ELR (cell line): ENCODE measurements at places on chromosomes 16 and 17.
A peak's percentile ranks its signal among the peaks of the same experiment; 100 is the strongest.

DNA sequence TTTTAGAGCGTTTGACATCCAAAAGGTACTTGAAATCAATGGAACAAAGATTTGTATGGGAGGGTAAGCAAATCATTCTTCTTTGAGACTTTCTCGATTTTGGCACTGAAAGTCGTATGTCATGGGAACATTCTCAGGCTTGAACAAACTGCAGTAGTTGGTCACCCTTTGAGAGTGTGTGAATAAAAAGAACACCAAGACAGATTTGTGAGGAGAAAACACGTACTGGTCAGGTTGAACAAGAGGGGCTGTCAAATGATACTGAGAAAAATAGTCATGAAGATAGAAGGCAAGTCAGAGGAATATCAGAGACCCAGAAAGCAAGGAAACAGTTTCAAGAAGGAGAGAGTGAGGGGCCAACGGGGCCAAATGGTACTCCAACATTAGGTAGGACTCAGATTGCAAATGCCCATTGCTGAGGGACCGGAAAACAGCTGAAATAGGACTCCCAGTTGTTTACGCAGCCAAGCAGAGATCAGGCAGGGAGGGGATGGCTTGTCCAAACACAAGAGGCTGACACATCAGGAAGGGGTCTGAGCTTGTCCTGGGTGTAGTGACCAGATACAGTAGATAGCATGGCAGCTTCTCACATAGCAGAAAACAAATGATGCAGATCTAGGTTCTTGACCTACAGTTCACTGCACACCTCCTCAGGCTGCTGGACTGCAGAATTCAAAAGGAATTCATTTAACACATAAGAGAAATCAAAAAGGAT, 74.5 kb upstream of the MYOCD start:
- peak; percentile 51 for DNase-seq

GRCh38 chr17:72445055-72445991, 324.5 kb downstream of the SOX9 start:
- DNase-seq: no peak

GRCh38 chr16:69867784-69868560, 83.2 kb upstream of the CLEC18A start:
- DNase-seq: no peak

GRCh38 chr16:30491744-30492308, 19.3 kb downstream of the ITGAL start:
- peak; percentile 90 for DNase-seq

DNA sequence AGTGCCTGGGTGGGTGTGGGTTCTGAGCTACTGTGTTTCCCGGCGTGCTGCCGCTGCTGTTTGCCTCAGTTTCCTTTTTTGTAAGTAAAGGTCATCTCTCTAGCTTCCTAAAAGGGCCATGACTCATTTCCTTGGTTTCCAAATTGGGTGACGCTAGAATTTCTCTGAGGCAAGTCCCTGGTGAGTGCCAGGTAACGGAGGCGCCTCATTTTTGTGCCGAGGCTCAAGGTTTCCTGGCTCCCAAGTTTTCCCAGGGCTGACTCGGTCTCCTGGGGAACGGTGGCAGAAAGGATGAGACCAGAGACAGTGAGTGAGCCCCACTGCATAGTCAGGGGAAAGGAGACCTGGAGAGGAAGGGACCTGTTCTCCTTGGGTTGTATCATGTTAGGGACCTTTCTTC, 20.3 kb downstream of the MSI2 start:
- DNase-seq: no peak

DNA sequence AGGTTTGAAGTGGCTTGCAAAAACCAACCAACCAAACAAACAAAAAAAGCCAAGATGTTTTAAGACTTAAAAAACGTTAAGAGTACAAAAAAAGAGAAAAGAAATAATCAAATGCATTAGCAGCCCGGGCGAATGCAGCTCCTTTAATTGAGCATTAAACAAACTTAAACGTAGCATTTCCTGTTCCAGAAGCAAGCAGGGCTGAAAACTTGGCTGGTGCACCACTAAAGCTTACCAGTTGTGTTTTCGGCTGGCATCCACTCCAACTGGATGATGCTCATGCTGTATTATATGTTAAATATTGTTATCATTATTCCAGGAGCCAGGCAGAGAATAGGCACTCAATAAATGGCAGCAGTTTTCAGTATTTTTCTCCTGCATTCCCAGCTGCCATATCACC, 45.1 kb downstream of the IRX6 start:
- no peak for DNase-seq

GRCh38 chr17:74343526-74344284, 17.7 kb downstream of the KIF19 start:
- DNase-seq: no peak

GRCh38 chr17:48553826-48554225, 8.9 kb upstream of the HOXB2 start:
- no peak for DNase-seq

GRCh38 chr17:58330538-58330996, 2.0 kb upstream of the TSPOAP1 start:
- DNase-seq: no peak

DNA sequence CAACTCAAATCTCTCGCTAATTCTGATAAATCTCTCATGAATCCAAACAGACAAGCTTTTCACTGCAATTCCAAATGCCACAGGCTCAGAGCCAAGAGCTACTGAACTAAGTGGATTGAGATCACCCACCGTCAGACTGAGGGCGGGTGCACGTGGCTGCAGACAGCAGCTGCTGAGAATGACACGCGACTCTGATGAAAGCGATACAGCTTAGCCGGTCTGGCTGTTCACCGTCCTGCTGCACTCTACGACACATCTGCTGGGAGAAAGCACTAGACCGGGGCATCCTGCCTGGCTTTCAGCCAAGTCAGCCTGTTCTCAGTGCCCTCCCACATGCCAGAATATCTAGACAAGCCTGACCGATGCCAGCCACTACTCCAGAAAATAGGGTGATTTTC, 42.6 kb downstream of the KLHDC4 start:
- no peak for DNase-seq

GRCh38 chr16:49055824-49056545, 225.7 kb downstream of the CBLN1 start:
- no peak for DNase-seq

- DNase-seq: no peak
Measured at GRCh38 chr17:83062818-83063671, 16.4 kb upstream of the METRNL start.

- no peak for DNase-seq
Measured at GRCh38 chr17:29078183-29079045, 35.5 kb downstream of the PIPOX start.

DNA sequence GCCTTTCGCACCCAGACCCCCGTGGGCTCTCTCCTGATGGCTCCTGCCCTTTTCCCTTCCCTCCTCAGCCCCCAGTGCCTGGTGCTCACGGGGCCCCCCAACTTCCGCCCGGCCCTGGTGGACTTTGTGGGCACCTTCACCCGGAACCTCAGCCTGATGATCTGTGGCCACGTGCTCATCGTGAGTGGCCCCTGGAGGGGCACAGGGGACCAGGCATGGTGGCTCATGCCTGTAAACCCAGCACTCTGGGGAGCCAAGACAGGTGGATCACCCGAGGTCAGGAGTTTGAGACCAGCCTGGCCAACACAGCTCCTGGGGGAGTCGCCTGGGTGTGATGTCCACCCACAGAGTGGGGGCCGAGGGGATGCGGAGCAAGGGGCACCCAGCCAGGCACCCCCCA, 21.3 kb downstream of the SLC12A3 start:
- DNase-seq: no peak

GRCh38 chr17:9414471-9414870, 161.1 kb downstream of the STX8 start:
- no peak for DNase-seq

- no peak for DNase-seq
Measured at GRCh38 chr16:16112450-16113053, 110.7 kb downstream of the ABCC6 start.

DNA sequence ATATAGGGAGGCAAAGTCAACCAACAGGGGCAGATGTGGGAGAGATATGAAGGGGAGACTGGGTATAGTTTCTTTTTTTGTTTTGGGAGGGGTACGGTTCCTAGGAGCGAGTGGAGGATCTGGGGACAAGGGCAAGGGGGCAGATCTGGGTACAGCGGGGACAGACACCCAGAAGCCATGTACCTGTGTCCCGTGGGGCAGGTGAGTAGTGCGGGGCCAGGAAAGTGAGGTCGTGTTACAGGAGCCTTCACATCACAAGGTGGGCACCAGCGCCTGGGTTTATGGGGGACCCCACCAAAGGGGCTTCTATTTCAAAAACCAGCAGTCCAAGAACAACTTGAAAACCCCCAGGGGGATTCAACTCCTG, 11.5 kb downstream of the LITAF start:
- DNase-seq: no peak

DNA sequence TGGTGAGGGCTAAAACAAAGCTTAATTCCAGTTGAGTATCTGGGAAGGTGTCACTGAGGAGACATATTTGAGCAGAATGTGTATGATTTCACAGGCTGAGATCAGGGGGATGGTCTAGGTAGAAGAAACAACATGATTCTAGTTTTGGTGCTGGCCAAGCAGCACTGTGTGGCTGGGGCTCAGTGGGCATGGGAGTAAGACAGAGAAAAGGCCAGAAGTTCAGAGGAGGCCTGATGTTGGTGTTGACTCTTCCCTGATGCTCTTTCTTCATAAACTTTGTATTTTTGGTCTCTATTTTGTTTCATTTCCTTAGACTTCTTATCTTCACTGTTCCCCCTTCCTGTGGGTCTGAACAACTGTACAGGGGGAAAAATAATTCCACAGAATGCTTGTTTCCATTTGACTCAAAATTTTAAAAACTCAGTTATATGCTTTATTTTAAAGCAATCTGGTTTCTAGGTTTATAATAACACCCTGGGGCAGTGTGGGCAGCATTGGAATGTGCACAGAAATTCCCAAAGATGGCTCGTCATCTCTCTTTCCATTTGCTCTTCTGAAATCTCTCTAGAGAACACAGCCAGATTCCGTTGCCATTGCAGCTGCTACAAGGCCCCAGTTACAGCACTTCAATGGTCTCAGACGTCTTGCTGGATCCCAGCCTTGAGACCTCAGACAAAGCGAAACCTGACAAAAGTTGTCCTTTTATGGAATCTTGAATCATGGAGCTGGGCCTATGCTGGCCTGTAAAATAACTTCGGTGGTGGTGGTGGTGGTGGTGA, 68.3 kb downstream of the SNX11 start:
- DNase-seq: peak; percentile 79

DNA sequence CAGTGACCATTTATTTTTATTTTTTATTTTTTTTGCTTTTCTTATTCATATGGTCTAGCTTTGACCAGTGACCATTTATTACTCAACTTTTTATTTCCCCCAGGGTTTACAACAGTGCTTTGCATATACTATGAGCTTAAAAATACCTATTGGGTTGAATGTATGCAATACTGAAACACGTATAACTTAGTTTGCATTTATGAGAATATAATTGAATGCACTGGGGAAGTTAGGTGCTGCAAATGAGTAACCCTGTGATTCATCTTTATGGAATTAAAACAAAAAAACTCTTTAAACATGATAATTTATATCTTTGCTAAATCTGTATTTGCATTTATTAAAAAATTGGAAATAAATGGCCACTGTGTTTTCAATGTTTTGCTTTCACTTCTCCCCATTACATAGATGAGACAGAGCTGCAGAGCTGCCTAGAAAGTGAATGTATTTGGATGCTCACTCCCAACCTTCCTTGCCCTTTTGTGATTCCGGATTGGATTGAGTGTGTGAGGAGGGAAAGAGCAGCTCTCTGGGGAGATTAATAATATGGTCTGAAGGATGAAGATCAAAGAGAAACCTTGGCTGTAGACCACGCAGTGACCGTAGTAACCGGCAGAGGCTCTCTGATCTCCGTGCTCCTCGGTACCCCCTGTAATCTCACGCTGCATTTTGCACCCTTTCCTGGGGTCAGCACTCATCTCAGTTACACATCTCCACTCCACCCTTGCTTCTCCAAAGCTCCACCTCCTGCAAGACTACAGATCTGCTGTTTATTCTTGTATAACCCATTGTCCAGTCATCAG, 14.3 kb downstream of the TMEM100 start:
- peak; percentile 37 for DNase-seq

DNA sequence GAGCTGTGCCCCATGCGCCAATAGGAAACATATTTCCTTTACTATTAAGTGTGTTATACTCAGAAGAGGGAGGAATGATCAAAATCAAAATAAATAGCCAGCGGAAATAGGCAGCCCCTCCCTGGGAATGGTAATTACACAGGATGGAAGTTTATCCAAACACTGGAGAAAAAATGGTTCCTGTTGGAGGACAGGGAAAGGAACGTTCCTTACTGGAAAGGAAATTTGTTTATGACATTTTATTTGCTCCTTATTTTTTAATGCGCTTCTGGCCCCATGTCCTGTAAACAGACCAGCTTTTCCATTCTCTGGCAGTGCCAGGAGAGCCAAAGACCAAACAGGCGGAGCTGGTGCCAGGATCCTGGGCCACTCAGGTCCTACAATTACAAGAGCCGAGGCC, 273.7 kb downstream of the SOX9 start:
- peak; percentile 35 for DNase-seq

- no peak for DNase-seq
Measured at GRCh38 chr17:19534562-19535149, 1.0 kb downstream of the SLC47A1 start.

DNA sequence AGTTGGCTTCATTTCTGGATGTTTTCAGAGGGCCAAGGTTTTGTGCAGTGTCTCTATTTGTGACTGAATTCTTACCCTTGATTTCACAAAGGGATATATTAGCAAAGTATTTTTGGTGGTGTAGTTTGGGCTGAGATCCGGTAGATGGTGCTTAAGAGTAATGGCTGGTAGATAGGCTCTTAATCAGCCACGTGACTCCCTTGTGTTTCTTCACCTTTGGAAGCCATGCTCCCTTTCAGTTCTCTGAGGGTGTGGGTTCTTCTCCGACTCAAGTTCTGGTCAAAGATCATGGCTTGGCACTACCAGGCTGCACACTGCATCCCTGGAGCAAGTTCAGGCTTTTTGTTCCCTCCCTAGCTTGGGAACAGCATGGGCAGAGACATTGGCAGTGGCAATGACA, 887.3 kb downstream of the CDH8 start:
- DNase-seq: no peak

- DNase-seq: no peak
Measured at GRCh38 chr16:14194721-14195120, 123.6 kb downstream of the MRTFB start.

- no peak for DNase-seq
Measured at GRCh38 chr16:22337045-22337444, 37.4 kb downstream of the CDR2 start.

DNA sequence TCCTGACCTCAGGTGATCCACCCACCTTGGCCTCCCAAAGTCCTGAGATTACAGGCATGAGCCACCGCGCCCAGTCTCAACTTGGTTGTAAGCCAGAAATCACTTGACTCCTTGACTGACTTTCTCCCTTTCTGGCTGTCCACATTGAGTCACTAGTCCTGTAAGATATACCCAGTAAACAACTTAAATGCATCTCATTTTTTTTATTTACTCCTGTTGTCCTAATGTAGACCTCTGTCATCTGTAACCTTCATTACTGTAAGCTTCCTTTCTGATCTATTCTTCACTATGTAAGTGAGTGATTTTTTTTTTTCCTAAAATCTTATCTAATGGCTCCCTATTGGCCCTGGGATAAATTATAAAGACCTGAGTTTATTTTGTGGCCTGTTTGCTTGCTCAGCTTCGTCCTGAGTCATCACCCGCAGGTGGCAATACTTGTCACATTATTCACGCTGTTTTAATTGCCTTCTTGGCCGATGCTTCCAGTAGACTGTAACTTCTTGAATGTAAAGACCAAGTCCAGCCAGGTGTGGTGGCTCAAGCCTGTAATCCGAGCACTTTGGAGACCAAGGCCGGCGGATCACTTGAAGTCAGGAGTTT, 41.0 kb downstream of the PAFAH1B1 start:
- peak; percentile 36 for DNase-seq
